C1 segment of cervical spinal cord (tissue), 14 donors: ENCODE measurements at places on chromosomes 1 and 21.
A peak's percentile ranks its signal among the peaks of the same experiment; 100 is the strongest.

GRCh38 chr1:100364697-100365096 is 12.4 kb downstream of the CDC14A start:
- no peak for DNase-seq

GRCh38 chr1:26706315-26706714 is 10.5 kb downstream of the ARID1A start:
- DNase-seq = no peak

- no peak for DNase-seq
Measured at GRCh38 chr21:16969636-16970035, 543.2 kb upstream of the CXADR start.

DNA sequence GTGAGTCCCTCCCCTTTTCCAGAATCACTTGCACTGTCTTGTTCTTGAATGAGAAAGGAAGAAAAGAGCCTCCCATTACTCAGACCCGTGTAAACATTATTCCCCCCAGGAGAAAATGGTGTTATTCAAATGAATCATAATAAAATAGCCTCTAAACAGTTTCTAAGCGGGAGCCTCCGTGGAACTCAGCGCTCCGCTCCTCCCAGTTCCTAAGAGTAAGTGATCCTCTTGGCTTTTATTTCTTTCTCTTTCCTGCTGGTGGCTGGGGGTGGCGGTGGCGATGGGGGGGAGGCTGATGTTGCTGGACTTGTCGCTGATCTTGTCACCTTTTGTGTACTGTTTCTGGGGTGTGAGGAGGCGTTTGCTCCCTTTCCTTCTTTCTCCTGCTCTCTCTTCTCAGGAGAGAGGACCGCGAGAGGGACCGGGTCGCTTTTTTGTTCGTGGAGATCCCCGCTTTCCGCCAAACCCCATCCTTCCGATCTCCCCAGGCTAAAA is 781 bp downstream of the PROX1 start:
- no peak for DNase-seq

GRCh38 chr1:10507111-10507879 is 32.5 kb downstream of the PEX14 start:
- no peak for DNase-seq

- no peak for DNase-seq
Measured at GRCh38 chr1:84711121-84711520, 20.9 kb upstream of the SSX2IP start.

DNA sequence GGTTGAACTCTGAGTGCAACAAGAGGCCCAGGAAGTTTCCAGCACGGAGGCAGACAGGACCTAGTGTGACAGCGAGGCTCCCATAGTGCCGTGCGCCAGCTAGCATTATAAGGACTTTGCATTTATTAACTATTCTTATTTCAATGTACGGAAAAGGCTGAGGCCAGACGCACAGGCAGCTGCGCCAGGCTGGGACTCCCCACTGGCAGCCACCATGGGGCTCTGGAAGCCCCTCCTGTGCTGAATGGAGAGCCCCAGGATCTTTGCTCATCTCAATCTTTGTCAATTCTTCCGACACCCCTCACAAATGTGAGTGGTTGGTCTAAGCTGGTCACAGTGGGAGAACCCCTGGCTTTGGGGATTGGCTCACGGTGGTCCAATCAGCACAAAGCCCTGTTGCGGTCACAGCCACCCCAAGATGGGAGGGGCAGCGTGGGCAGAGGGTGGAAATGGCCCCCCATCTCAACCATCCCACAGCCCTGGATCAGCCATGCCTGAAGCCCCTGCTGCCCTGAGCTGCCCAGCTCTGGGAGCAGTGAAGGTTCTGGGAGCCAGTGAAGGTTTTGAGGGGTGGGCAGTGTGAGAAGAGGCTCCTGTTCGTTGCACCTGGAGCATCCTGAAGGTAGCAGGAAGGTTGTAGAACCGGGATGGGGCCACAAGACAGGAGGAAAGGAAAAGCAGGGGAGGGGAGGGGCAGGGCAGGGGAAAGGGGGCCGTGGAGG is 59.5 kb upstream of the ADARB1 start:
- DNase-seq = no peak

DNA sequence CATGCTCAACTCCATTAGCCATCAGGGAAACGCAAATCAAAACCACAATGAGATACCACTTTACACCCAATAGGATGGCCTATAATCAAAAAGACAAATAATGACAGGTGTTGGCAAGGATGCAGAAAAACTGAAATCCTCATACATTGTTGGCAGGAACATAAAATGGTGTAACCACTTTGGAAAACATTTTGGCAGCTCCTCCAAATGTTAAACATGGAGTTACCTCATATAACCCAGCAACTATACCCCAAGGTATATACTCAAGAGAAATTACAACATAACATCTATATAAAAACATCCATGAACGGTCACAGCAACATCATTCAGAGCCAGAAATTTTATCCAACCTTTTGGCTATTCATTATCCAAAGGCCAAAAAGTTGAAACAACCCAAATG is 11.6 kb downstream of the EIF4G3 start:
- DNase-seq = no peak

- no peak for DNase-seq
Measured at GRCh38 chr1:3547055-3548005, 64.0 kb downstream of the MEGF6 start.

DNA sequence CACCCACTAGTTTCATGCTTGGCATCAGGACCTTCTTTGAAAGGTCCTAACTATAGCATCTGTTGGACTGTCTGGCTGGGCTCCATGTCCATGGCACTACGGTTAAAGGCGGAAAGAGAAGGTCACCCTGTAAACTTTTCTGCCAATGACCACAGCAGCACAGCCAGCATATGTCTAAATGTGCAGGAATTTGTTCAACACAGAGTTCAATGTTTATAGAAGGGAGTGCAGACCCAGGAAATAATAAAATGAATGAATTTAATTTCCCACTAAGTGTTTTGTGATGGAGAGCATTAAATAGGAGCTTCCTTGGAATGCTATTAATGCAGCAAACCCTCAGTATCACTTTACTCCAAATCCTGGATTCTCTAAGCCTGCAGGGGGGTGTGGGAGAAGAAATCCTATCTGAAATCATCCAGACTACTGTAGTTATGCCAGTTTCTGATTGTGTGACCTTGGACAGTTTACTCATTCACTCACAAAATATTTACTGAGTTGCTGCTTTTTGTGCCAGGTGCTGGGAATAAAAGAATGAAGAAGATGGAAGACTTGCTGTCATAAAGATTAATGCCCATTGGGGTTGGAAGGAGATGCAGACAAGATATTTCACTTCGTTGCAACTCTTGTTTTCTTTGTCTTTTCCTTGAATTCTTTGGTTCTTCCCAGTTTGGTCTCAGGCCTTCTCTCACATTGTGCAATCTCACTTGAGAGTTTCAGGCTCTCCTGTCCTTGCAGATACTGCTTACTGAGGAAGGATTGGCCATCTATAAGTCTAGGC is 195.0 kb downstream of the ROR1 start:
- no peak for DNase-seq

- DNase-seq = no peak
Measured at GRCh38 chr1:111864862-111865261, 109.2 kb downstream of the DDX20 start.

DNA sequence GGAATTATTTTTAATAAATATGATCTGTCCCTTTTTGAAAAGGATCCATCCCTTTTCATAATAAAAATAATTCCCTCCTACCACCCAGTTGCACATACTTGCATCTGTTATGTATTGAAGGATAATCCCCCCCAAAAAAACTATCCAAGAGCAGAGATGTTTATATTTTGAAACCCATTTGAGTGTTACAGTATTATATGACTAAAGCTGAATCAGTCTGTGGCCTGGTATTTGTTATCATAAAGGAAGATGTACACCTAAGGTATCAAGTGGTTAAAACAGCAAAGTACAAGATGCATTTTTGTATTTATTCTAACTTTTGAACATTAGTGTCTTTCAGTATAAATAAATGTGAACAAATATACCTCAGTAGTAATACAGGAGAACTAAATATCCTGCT is 12.7 kb upstream of the TGFB2 start:
- no peak for DNase-seq

- no peak for DNase-seq
Measured at GRCh38 chr1:205766038-205766437, 9.2 kb downstream of the RAB29 start.

GRCh38 chr1:1806890-1807289 is 28.6 kb upstream of the NADK start:
- no peak for DNase-seq

GRCh38 chr1:35936838-35937237 is 5.9 kb downstream of the AGO3 start:
- DNase-seq = no peak

DNA sequence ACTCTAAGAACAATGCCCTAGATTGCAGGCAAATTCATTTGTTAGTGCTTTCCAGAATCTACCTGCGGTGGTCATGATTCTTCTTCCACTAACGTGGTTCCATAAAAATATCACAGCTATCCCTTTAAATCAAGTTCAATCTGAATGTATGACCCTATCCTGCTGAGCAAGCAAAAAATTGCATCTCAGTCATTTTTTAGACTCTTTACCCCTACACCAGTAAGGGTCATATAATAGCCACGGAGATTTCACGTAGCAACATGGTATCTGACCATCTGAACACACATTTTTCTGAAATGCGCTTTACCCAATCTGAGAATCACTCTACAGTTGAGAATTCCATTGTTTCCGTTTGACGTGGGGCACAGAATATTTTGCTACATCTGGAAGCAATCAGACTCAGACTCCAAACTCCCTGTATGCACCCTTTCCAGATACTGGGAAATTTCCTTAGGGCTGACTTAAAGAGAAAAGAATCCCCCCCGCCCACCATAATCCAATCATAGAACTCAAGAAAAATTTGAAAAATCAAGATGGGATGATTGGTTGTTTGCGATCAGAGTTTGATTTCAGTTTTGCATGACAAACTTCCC is 699.2 kb upstream of the ZP4 start:
- no peak for DNase-seq

GRCh38 chr21:35027563-35028450 is 21.3 kb downstream of the RUNX1 start:
- DNase-seq = no peak

- peak; percentile 19 for DNase-seq
Measured at GRCh38 chr1:159214149-159214760, 9.6 kb downstream of the ACKR1 start.

DNA sequence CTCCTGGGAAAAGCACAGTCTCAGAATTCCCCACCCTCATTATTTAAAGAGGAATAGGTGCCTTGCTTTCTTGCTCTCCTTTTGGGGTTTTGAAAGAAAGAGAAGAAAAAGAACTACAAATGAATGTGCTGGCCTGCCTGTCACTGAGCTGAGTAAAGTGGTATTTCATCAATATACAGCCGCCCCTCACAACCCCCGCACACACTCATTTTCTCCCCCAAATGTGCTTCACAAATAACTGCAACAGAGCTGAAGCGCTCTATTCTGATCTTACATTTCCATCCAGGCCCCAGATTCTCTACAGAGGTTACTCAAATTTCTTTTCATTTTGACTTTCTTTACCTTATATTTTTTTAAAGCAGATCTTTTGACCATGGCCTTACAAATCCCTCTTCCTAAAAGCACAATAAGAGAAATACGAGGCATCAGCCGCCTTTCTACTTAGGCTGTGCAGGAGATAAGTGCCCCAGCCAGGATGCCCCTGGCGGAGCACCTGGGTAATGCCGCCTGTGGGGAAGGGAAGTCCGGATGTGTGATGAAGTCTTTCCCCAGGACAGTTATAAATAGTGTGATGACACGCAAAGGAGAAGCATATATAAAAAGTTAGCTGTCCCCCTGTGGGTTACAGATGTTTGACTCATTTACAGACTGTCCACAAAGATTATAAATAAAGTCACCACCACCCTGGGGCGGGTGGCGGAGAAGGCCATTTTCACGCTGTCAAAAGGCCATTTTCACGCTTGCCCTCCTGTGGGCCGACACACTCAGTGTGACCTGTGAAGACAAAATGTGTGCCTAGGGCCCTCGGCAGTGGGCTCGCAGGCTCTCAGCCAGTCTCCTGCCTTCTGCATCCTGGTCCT is 6.5 kb downstream of the KCNN3 start:
- DNase-seq = no peak

DNA sequence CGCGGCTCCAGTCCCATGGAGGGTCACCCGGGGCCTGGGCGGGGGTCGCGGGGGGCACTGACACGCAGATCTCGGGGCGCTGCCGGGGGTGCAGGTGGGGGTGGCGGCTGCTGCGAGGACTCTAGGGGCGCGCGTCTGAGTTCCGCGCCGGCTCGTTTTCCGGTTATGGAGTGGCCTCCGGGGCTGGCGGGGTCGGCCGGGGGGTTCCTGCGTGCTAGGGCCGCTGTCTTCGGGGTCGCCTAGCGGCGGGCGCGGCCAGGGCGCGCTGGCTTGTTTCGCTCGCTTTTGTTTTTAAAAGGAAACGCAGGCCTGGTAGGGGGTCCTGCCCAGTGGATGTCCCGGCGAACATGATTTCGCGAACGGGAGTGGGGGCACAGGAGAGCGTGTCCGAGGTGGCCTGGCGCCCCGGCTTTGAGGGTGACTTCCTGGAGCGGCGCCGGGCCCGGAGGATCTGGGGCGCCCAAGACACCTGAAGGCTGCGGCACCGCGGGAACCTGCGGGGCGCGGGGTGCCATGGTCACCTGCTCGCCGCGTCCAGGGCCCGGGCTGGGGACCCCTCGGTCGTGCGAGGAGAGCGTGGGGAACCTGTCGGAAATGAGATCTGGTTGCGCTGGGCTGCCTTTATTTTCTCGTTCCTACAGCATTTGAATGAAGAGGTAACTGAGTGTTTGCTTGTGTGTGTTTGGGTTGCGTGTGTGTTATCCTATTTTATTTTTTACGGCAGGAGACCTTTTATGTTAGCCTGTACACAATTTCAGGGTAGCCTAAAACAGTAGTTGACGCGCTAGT is 618 bp downstream of the ETS2 start:
- DNase-seq = no peak

DNA sequence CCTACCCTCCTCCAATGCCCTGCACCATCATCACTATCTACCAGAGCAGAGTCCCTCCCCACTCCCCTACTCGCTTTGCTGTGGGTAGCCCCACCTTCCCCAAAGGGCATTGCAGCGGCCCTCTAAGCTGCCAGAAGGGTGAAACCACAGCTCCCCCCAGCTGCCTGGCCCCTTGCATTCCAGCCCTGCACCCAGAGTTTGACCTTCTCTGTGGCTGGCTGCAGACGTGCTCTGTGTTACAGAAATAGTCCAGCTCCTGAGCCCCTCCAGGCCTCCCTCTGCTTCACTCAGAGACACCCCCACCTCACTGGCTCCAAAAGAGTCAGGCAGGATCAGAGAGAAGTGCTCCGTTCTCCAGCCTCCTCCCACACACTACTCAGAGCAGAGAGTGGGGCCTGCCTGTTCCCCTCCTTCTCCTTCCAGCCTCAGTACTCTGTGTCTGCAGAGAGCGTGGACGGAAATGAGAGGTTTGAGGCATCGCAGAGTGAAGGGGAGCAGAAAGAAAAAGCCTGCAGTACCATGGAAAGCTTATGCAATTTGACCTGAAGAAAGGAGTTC is 63.2 kb downstream of the PLEKHA6 start:
- peak; percentile 55 for DNase-seq

DNA sequence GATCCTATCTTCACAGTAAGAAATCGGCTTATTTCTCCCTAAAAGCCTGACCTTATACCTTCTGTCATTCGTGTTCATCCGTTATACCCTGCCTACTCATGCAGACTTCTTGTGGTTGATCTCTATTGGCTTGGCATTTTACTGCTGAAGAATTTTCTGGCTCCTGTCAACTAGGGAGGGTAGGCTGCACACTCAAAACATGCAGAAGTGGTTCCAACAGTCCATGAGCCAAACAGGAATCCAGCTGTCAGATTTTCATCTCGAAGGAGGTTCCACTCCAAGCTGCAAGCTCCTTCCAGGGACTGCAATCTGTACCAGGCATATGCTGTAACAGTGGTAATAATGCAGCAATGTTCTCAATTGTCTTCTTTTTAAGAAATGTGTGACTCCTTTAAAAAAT is 10.1 kb downstream of the DNAJC11 start:
- DNase-seq = no peak

- DNase-seq = no peak
Measured at GRCh38 chr1:47992720-47993415, 4.3 kb downstream of the TRABD2B start.
